ENCODE measurements at places on chromosomes 4 and X. TPM values are rescaled to one million over a fixed set of nuclear protein-coding genes. Genes with fewer than 3 reads are reported as not detected.

CNOT6L gene
- 4.2 TPM for polyA plus RNA-seq

ENAM gene
- polyA plus RNA-seq, result not detected

PIN4 gene
- polyA plus RNA-seq, result 132 TPM

DNA sequence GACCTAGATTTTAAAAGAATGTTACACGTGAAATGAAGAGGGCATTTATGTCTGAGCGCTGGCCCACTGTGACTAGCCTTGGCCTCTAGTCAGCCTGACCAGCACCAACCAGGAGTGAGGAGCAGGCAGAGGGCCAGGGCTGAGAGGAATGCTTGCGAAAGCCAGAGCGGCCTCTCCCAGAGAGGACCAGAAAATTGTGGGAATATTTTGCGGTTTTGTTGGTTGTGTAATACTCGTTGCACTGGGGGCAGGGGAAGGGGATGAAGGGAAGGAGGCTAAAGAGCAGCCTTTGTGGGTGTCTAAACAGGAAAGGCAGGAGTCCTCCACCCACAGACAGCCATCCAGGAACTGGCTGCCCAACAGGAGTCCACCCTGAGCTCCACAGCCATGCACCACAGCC, 3.8 kb downstream of the GABRE start:
- no peak for DNase-seq

DNA sequence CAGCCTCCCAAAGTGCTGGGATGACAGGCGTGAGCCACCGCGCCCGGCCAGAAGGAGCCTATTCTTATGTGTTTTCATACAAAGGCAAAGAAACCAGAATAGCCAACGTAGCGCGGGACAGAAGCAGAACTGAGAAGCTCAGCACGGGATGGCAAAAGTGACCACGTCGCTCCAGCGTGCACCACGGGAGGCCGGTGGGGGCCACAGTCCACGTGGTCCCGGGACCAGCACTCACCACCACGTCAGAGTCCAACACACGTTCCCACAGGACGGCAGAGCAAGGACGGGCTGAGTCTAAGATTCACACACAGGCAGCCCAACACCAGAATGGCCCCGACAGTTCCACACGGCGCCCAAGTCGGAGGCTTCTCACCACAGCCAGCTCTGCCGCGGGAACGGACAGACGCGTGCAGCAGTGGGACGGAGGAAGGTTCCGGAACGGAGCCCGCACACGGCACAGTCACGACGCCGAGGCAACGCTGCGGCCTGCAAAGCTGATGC, 18.8 kb upstream of the GTPBP6 start:
- DNase-seq, result no peak

DNA sequence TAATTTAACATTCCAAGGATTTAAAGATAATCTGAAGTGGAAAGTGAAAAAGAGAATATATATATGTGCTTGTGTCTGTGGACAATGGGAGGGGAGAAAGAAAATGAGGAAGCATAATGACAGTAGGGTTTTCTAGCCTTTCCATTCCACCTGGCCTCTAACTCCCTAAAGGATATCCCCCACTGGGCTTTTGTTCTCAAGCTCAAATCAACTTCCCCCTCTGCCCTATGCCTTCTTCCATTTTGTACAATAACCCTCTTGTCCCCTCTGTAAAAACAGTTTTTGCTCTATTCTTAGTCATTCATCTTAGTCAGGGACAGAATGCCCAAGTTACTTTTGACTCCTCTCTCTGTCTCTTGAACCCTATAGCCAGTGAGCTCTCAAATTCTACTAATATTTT, 23.6 kb downstream of the ANTXR2 start:
- DNase-seq, result no peak

DNA sequence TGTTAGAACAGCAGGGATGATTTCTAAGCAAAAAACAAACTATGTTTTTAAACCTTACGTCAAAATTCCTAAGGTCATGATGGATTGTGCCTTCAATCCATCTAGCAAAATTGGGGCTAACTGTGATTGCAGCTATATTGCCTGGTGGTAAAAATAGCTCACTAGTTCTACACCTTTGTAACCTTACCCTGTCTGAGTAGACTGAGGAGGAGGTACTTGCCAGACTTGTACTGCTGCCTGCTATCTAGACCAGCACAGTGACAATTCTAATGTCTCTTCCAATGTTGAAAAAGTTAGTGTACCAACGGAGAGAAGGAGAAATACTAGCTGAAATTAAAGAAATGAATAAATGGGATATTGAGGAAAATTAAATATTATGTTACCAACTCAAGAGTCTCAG, 30.3 kb downstream of the ATP11C start:
- no peak for DNase-seq

DNA sequence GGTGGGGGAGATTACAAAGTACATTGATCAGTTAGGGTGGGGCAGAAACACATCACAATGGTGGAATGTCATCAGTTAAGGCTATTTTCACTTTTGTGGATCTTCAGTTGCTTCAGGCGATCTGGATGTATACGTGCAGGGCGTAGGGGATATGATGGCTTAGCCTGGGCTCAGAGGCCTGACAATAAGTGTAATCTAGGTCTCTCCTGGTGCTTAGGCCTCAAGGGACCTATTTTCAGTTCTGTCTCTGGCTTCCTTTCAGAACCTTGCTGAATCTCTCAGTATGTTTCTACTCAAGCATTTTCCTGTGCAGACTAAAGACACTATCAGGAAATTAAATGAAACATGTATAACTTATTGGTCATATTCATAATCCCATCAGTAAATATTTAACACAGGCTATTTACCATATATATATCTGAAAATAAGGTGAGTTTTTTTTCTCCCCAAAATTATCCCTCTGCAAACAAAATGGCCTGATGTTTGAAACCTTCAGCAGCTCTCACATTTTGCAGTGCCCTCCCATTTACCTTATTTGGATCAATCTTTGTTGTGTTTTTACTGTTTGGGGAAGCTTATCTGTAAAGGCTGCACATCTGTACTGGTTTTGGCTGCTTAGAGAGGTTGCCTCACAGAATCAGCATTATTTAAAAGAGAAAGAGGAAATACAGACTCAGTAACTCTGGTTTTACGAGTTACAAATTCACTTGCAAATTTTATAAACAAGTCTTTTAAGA, 2.3 kb upstream of the ZCCHC4 start:
- no peak for DNase-seq

- DNase-seq, result no peak
Measured at GRCh38 chr4:94641702-94642560, 115.8 kb upstream of the BMPR1B start.

GRCh38 chr4:86561256-86561655, 32.9 kb upstream of the PTPN13 start:
- DNase-seq, result no peak

DNA sequence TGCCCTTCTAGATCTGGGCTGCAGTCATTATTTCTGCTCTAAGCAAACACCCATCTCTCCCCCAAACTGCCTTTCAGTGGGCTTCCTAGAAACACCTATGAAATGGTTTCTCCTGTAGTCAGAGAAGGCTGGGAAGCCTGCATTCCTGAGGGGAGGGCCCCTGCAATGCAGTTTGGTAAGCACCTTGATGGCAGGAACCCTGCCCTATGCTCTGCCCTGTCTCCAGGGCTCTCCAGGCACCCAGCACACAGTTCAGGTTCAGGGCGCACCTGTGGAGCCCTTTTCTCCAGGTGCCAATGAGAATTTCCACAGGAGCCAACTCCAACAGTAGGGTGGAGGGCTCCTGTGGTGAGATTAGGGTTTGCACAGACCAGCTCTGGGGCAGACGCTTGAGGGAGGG, 69.1 kb upstream of the FBXW7 start:
- DNase-seq, result no peak

DNA sequence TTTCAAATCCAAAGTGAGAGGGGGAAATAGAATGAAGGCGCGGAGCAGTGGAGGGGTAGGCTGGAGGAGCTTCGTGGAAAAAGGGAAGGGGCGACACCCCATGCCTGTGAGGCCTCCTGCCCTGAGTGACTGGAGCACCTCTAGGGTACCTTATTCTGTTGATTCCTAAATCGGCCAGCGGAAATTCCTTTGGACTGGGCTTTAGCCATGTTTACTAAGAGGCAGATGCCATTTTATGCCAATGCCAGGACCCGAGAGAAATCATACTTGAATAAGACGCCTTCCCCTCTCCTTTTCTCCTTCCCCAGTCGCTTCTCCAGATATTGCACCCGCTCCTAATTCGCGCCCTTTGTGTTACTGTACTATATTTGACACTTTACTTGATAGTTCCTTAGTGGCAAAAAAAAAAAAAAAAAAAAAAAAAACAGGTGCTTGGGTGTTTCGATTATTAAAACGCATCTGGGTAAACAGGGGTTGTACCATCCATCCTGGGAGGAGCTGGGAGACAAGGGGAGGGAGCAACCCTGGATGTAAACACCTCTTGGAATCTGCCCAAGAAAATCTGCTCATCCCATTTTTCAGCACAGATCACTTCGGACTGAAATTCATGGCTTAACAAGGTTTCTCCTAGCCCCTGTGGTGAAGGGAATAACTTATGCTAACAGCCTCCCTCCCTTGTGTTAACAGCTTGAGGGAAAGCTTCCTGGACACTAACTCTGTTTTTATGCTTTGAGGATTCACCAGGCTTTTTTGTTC, 1.5 kb downstream of the BMP3 start:
- DNase-seq, result no peak

- no peak for DNase-seq
Measured at GRCh38 chr4:77728420-77728819, 90.7 kb downstream of the CNOT6L start.

DNA sequence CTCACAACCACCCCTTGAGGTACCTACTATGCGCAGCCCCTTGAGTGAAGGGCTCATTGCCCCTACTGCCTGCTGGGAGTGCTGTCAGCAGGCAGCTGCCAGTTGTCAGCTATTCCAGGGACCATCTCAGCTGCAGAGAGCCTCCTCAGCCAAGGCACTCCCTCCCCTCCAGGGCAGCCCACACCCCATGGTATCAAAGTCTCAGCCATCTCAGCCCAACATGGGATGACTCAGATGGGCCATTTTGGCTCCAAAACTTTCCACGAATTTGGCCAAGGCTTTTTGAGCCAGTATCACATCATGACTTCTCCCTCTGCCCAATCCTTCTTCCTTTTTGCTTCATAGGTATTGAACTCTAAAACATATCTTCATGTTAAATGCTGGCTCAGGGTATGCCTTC, 61.4 kb upstream of the MAP3K15 start:
- no peak for DNase-seq

DNA sequence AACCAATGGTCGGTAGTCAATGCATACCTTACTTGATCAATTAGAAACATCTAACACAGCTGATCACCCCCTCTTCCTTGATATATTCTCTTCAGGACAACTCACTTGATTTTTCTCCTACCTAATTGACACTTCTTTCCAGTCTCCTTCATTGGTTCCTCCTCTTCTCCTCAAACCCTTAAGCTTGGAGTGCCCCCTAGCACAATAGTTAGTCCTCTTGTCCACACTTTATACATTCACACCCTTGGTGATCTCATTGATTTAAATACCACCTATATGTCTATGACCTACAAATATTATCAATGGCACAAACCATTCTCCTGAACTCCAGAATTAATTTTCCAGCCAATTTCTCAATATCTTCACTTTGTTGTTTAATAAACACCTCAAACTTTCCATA, 724.0 kb downstream of the ADGRL3 start:
- DNase-seq, result no peak

DNA sequence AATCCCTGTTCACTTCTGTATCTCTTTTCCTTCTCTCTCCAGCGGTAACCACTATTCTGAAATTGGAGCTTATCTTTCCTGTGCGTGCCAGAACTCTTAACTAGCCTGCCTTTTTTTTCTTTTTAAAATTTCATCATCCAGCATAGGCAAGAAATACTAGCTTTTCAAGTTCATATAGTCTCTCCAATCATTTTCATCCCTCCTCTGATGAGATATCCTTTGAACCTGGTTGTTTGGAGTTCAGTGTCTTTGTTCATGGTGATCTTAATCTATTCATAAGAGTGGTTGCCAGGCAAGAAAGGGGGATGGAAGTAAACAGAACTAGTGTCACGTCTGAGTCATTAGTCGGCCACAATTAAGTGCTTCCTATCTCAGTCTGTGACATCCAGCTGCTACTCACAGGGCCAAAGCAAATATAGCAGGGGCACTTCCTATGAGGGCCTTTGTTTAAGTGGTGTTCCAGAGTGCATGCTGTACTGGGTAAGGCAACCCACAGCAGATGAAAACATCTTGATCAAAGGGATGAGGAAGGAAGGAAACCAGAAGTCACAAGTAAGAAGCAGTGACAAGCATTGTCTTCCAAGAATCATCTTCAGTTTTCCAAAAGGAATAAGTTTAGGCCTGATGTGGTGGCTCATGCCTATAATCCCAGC, 56.4 kb upstream of the XIAP start:
- peak; percentile 75 for DNase-seq

DNA sequence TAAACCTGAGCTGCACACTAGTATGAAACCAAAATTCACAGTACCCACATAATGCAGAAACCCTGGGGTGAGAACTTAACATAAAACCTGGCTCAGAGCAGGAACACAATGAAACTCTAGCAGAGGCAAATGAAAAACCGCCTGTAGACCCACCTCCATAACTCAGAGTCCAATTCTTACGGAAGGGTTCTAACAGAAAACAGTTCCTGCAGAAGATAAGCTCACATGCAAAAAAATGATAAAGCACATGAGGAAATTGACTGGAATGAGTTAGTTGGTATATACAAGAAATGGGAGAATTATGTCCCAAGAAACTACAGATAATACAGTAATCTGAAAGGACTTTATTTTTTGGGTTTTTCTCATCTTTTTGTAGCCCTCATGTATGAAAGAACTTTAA, 14.7 kb downstream of the RTL9 start:
- peak; percentile 30 for DNase-seq

- DNase-seq, result no peak
Measured at GRCh38 chr4:139774759-139775487, 109.3 kb downstream of the MGST2 start.

DNA sequence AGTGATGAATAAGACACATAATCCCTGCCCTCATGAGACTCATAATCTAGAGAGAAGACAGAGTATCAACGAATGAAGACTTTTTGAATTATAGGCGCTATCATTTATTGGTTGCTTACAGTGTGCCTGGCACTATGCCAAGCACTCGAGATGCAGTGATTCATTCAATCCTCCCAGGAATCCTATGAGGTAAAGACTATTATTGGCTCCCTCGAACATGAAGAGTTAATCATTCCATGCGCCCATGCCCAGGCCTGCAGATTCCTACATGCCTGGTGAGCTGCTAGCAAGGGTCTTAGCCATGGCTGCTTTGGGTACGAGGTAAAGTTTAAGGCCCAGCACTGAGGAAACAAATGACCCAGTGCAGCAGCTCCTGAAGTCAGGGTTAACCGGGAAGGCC, 47.0 kb downstream of the TEX13B start:
- no peak for DNase-seq

DNA sequence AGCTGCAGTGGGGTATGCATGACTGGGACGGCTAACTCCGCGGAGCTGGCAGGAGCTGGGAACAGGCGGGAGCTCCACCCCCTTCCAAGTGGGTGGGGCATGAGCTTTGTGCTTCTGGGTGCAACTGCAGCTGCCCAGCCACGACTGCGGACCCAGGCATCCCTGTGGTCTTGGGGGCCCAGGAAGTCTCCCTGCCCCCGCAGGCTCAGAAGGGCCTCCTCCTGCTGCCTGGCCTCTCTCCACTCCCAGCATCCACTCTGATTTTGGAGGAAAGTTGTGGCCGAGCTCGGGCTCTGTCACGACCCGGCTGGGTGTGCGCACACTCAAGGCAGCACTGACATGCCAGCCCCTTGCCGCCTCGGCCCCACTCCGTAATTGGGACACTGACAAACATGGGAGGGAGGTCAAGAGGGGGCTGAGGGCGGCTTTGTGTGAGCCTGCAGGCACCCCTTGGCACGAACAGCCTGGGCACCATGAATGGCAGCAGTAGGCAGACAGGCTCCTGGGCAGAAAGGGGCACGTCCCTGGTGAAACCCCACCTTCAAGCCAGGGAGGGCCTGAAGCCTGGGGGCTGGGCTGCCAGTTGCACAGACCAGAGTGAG, 822.6 kb downstream of the GLUD2 start:
- DNase-seq, result no peak

GRCh38 chr4:89992744-89993143, 98.1 kb downstream of the MMRN1 start:
- no peak for DNase-seq
